ENCODE measurements at places on chromosomes 6 and 20.

DNA sequence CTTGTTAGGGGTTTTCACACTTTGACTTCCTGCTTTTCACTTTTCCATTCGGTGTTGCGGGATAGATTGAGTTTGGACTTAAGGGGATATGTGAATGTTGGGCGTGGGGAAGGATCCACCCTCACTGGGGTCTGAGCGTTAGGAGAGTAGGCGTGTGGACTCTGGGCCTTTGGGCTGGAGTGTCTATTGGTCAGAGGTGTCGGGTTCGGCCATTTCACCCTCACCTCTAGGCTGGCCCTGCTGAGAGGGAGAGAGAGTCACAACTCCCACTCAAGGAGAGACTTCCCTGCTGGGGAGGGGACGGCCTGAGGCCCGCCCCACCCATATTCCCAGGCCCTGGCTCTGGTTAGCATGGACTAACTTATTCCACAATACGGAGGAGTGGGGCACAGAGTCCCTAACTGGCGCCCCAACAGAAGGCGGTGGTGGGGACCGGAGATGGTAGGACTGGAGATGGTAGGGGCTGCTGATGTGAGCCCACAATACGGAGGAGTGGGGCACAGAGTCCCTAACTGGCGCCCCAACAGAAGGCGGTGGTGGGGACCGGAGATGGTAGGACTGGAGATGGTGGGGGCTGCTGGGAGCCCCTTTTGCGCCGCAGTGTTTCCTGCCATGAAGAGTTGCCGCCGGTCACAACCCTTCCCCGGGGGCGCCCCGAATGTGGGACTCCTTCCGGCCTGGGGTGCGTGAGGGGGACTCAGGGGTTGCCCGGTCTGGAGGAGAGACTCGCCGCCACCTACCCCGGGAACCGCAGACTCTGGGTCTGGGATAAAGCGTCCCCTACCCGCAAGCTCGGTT lies 1.4 kb upstream of the PTPRA start:
- DNase-seq, result no peak

DNA sequence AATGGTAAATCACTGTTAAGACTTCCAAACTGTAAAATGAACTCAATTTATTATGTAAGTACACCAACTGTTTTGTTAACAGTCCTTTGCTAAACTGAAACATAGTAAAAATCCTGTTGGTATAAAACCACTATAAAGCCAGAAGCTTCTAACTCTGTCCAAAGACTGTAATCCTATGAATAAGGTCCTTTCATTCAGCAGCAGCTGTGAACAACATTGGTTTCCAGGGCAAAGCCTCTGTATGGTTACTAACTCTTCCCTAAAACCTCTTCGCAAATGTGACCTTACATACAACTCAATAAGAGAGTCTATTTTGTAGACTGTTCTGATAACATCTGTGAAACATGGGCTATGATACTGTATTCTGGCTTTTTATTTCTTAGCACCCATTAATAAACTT lies 40.1 kb downstream of the NUP153 start:
- DNase-seq, result no peak

DNA sequence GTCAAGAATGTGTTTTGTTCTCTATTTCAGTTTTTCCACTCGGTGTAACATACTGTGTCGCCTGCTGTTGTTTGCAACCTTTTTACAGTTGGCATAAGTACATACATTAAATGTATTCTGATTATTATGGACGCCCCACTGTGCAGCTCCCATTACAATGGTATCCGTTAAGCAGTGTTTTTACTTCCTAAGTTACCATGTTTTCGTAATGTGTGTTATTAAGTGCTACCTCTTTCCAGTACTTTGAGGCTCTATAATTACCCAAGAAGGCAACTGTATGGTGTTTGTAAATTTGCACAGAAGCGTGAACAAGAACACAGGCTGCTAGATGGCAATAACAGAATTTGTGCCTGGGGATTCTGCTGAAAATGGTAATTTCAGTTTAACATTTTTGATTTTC lies 568.0 kb upstream of the MARCKS start:
- no peak for DNase-seq

- peak; percentile 54 for DNase-seq
Measured at GRCh38 chr6:13406781-13407180, 78.4 kb upstream of the TBC1D7 start.

- DNase-seq, result no peak
Measured at GRCh38 chr6:74256781-74257180, 560.8 kb downstream of the CD109 start.

DNA sequence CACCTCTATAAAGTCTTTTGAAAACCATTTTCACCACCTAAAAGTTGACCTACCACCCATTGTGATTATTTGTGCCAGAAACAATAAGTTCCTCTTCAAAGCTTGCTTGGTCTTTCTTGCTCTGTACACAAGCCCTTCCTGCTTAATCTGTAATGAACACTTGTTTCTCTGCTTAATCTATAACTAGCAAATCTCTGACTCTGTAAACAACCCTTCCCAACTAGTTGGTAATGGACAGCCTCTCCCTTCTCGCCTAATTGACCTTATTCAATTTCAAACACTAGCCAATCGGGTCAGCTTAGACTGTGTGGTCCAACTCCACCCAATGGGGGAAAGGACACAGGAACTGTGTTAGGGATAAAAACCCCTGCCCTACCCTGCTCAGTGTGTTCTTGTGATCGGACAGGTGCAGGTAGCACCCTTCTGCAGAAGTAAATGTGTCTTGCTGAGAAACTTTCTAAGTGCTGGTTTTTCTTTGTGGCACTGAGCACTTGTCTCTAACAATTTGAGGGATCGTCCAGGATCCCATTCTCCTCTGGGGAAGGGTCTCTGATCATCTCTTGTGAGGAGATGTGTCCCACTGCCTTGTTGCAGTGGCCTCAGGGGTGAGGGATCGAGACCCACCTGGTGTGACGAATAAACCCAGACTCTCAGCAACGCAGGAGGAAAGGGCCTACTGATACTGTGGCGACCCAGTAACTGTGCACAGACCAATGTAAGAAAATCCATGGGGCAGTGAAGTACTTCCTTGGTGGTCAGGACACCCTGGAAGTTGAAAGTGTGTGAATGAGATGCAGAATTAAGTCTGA lies 23.5 kb downstream of the CHD6 start:
- DNase-seq, result no peak

DNA sequence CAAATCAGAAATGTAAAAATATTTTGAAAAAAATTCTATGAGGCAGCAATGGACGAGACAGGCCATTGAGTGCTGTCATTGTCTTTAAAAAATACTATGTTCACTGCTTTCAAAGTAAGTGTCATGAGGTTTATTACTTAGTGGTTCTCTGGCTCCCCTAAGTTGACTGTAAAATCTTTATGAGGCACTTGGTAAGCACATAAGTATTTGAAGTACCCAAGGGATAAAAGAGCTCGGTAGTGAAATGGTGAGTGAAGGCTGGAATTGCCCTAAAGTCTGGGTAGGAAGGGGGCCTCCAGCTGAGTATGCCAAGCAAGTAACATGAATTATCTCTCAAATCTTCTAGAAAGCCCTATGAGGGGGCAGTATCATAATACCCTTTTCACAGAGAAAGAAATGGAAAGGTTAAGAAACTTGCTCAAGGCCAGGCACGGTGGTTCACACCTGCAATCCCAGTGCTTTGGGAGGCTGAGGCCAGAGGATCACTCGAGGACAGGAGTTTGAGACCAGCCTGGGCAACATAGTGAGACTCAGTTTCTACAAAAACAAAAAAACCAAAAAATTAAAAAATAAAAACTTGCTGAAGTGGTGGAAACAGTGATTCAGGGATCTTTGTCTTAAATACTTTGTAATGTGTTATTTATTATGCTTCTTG lies 5.5 kb upstream of the CTCFL start:
- no peak for DNase-seq

GRCh38 chr6:127447780-127448179 lies 11.4 kb downstream of the KIAA0408 start:
- DNase-seq, result no peak

DNA sequence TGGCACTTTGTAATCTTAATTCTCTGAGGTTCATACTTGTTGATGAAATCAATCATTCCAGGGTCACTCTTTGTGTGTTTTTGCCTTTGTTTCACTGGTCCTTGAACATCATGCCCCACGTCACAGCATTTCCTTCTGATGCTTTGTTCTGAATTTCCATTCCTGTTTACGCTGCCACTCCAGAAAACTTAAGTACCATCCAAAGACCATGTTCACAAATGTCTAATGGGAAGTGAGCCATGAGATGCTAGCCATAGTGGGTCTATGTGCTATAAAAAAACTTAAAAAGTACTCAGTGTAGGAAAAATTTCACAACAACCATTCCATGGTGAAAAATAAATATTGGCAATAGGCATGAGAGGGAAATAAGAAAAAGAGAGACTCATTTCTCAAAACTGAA lies 232.0 kb downstream of the IBTK start:
- no peak for DNase-seq

- no peak for DNase-seq
Measured at GRCh38 chr6:62479697-62480220, 193.7 kb upstream of the KHDRBS2 start.

- no peak for DNase-seq
Measured at GRCh38 chr6:147784371-147784770, 275.9 kb downstream of the SAMD5 start.

DNA sequence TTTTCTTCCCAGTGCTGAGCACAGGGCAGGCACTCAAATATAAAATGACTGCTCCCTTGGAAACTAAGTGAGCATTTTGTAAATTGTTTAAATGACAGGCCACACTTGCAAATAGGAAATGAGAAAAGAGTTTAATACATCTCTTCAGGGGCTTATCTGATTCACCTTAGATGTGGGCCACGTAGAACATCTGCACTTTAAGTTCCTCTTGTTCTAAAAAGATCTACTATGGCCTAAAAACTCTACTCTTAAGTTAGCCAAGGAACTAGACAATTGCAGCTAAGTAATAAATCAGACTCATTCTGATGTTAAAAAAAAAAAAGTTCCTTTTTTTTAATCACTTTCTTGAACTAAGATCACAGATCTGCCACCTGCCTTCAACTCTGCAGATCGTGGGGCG lies 126.3 kb downstream of the KIF16B start:
- DNase-seq, result no peak
